Tibial artery (tissue), 4 donors: ENCODE measurements at places on chromosomes 11 and 22.

- no peaks in the 10 kb centered on the region for H3K27me3 ChIP-seq
- no peak overlapping the region for H3K27ac ChIP-seq
- H3K36me3 ChIP-seq = peaks cover 17% of the 10 kb centered on the region
- DNase-seq = no peak
Measured at GRCh38 chr11:111555255-111555654, 14.7 kb downstream of the LAYN start.

GRCh38 chr11:82975882-82976281 lies 74.3 kb downstream of the DDIAS start:
- H3K27me3 ChIP-seq = no peaks in the 10 kb centered on the region
- peak overlapping the region; percentile 1 for H3K27ac ChIP-seq
- no peak for DNase-seq
- no peaks in the 10 kb centered on the region for H3K4me1 ChIP-seq

GRCh38 chr11:100681064-100681502 lies 6.0 kb upstream of the ARHGAP42 start:
- no peaks in the 10 kb centered on the region for H3K36me3 ChIP-seq
- H3K27ac ChIP-seq = no peak overlapping the region
- H3K27me3 ChIP-seq = no peaks in the 10 kb centered on the region
- DNase-seq = no peak
- H3K4me1 ChIP-seq = peaks cover 16% of the 10 kb centered on the region
- H3K4me3 ChIP-seq = no peak overlapping the region

- peak; percentile 51 for DNase-seq
- H3K27me3 ChIP-seq = no peaks in the 10 kb centered on the region
- H3K27ac ChIP-seq = no peak overlapping the region
Measured at GRCh38 chr22:49364398-49364797, 463.3 kb downstream of the BRD1 start.

DNA sequence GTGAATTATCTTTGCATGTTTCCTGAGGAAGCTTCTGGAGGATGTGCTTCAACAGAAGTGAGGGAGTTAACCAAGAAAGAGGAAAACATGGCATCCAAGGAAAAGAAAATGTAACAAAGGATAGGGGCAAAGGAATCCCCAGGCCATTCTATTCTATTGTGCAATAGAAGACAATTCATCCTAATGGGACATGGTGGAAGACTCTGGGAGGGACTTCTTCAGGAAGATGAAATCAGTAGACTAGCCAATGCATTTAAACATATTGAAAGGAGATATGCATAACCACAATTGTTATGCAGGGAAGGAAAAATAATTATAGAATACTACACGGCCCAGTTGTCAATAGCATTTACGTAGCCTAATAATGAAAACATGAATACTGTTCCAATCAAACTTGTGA lies 55.7 kb downstream of the THAP12 start:
- H3K27ac ChIP-seq = no peak overlapping the region
- no peak for DNase-seq
- H3K27me3 ChIP-seq = peaks cover 26% of the 10 kb centered on the region
- no peak overlapping the region for H3K4me3 ChIP-seq

- no peaks in the 10 kb centered on the region for H3K4me1 ChIP-seq
- H3K27me3 ChIP-seq = no peaks in the 10 kb centered on the region
- no peaks in the 10 kb centered on the region for H3K36me3 ChIP-seq
- no peak overlapping the region for H3K27ac ChIP-seq
- H3K4me3 ChIP-seq = no peak overlapping the region
Measured at GRCh38 chr11:80136991-80137390, 696.2 kb upstream of the TENM4 start.

- H3K4me3 ChIP-seq = peak within 1 kb of the TSS; percentile 81
- DNase-seq = peak; percentile 83
- peaks cover 16% of the 10 kb centered on the region for H3K36me3 ChIP-seq
- H3K27ac ChIP-seq = peak within 1 kb of the TSS; percentile 17
- H3K27me3 ChIP-seq = no peaks in the 10 kb centered on the region
Measured at GRCh38 chr11:536841-537621, at the start of gene LRRC56. Gene LRRC56 (plus strand): TSS chr11:537527. CDS start chr11:540685, 3,158 bp downstream.

DNA sequence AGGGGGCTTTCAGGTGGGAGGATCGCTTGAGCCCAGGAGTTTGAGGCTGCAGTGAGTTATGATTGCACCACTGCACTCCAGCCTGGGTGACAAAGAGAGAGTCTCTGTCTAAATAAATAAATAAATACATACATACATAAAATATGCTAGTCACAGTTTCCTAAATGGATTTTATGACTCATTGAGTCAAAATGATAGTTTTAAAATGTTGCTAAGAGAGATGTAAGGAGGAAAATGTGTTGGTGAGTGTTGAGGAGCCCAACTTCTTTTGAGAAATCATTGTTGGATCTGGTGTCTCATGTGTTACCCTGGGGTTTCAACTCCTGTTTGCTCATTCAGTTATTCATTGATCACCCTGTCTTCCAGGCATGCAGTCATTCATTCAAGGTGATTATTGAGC lies 21.0 kb downstream of the PARVB start:
- no peak overlapping the region for H3K27ac ChIP-seq
- no peaks in the 10 kb centered on the region for H3K27me3 ChIP-seq
- H3K36me3 ChIP-seq = no peaks in the 10 kb centered on the region
- DNase-seq = no peak
- H3K4me3 ChIP-seq = no peak overlapping the region

GRCh38 chr22:24138649-24139420 lies 42.5 kb upstream of the SUSD2 start:
- H3K27ac ChIP-seq = peak overlapping the region; percentile 48
- no peak overlapping the region for H3K4me3 ChIP-seq
- H3K4me1 ChIP-seq = peaks cover 6% of the 10 kb centered on the region

DNA sequence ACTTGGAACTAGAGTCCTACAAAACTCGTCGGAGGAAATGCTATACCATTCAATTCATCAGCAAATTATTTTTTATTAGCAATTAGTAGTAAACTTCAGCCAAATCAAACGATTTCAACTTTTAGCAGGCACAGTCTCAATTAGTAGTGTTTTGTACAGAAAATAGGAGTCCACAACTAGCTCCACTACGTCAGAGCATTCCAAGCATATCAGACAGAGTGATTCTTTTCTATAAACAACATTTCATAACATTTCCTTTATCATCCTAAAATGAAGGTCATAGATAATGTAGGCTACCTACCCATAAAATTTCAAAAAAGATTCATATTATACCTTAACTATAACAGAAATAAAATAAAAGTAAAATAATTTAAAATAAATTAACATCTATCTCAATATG lies 169.9 kb downstream of the KIF18A start:
- no peak overlapping the region for H3K4me3 ChIP-seq
- H3K27ac ChIP-seq = no peak overlapping the region
- H3K36me3 ChIP-seq = no peaks in the 10 kb centered on the region
- H3K27me3 ChIP-seq = no peaks in the 10 kb centered on the region
- no peaks in the 10 kb centered on the region for H3K4me1 ChIP-seq
- no peak for DNase-seq

DNA sequence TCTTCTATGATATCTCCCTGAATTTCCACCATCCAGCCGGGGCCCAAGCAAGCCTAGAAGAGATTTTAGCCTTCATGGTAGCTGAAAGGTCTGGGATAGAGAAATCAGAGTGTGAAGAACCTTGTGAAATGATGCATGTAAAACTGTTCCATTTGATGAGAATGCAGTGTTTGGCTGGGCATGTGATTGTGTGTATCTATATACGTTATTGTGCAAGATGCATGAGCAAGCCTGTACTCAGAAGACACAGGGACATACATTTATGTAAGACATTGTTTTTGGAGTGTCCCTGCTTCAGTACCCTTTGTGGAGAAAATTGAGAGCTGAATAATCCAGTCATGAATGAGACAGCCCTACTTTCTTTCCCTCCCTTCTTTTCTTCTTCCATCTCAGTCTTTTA lies 15.2 kb upstream of the OR52K2 start:
- no peaks in the 10 kb centered on the region for H3K4me1 ChIP-seq
- H3K4me3 ChIP-seq = no peak overlapping the region
- no peaks in the 10 kb centered on the region for H3K27me3 ChIP-seq
- H3K27ac ChIP-seq = no peak overlapping the region
- DNase-seq = no peak

DNA sequence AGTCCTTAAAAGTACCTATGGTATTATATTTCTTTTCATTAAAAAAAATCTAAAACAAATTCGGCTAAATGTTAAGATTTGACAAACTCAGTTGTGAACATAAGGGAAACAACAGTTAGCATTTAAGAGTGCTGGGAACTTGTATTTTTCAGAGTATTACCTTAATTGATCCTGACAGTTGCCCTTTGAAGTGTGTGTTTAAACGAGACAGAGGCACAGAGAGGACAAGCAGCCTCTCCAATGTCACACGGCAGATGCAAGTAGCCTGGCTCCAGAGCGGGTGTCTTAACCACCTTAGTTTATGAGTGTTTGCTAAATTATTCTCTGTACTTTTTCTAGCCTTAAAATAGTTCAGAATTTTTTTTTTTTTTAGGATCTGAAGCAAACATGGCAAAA lies 80.9 kb downstream of the TIMP3 start:
- H3K36me3 ChIP-seq = no peaks in the 10 kb centered on the region
- no peak for DNase-seq
- peaks cover 4% of the 10 kb centered on the region for H3K4me1 ChIP-seq
- peaks cover 10% of the 10 kb centered on the region for H3K27me3 ChIP-seq

- H3K27me3 ChIP-seq = peaks cover 61% of the 10 kb centered on the region
- no peaks in the 10 kb centered on the region for H3K36me3 ChIP-seq
- no peaks in the 10 kb centered on the region for H3K4me1 ChIP-seq
- no peak overlapping the region for H3K4me3 ChIP-seq
Measured at GRCh38 chr22:36870250-36870649, 9.4 kb downstream of the NCF4 start.

DNA sequence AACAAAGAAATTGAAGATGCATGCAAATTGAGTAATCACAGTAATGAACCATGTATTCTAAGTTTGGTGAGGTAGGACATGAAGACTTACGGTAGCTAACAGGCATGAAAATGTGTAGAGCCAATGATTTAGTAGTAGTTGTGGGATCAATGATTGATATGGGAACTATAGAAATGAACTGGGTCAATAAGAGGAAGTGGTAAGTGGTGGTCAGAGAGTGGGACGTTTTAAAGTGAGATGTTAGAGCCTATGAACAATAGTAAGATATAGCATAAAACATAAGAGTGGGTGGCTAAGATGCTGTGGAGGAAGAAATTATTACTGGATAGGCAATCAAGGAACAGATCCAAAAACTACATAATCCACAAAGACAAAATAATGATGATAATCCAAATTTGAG lies 45.0 kb downstream of the DLG2 start:
- no peaks in the 10 kb centered on the region for H3K27me3 ChIP-seq
- H3K27ac ChIP-seq = no peak overlapping the region
- no peak for DNase-seq
- H3K4me3 ChIP-seq = no peak overlapping the region
- peaks cover 8% of the 10 kb centered on the region for H3K36me3 ChIP-seq

GRCh38 chr22:26561756-26562417 lies 28.0 kb downstream of the TPST2 start:
- H3K27me3 ChIP-seq = no peaks in the 10 kb centered on the region
- H3K4me3 ChIP-seq = no peak overlapping the region
- no peak for DNase-seq
- no peak overlapping the region for H3K27ac ChIP-seq

- H3K27ac ChIP-seq = no peak overlapping the region
- H3K36me3 ChIP-seq = no peaks in the 10 kb centered on the region
- no peak for DNase-seq
Measured at GRCh38 chr11:127106938-127107337, 106.4 kb upstream of the KIRREL3 start.

DNA sequence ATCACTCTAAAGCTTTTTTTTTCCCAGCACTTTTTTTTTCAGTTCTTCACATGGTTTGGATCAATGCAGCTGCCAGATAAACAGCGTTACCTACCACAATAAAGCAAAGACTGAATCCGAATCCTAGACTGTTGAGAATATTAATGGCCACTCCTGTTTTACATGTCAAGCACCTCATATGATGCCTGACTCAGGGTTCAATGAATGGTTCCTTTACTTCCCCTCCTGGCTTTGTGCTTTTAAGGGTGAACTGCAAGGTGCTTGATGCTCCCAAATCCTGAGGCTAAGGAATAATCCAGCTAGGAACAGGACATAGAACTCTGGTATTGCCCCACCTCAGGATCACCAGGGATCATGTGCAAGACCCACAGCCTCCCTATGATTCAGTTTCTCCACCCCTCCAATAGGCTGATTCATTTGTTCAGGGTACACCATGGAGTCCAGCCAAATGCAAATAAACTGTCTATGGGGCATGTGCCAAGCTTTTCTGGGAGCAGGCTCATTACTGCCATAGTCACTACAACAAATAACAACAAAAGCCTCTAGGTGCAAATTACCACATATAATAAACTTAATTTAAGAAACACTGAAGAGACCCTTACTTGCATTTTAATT lies 104.3 kb downstream of the GAB2 start:
- H3K36me3 ChIP-seq = no peaks in the 10 kb centered on the region
- no peak for DNase-seq
- H3K27me3 ChIP-seq = no peaks in the 10 kb centered on the region
- no peak overlapping the region for H3K4me3 ChIP-seq
- peaks cover 22% of the 10 kb centered on the region for H3K4me1 ChIP-seq

- H3K4me1 ChIP-seq = peaks cover 73% of the 10 kb centered on the region
- H3K36me3 ChIP-seq = peaks cover 14% of the 10 kb centered on the region
- H3K4me3 ChIP-seq = peak overlapping the region; percentile 62
- peak; percentile 98 for DNase-seq
- H3K27me3 ChIP-seq = no peaks in the 10 kb centered on the region
- peak overlapping the region; percentile 87 for H3K27ac ChIP-seq
Measured at GRCh38 chr11:118621071-118621783, 13.8 kb downstream of the PHLDB1 start.

GRCh38 chr11:3860375-3860774 lies 4.9 kb downstream of the STIM1 start:
- H3K4me1 ChIP-seq = no peaks in the 10 kb centered on the region
- no peak overlapping the region for H3K4me3 ChIP-seq
- H3K27me3 ChIP-seq = no peaks in the 10 kb centered on the region
- no peak for DNase-seq
- H3K36me3 ChIP-seq = no peaks in the 10 kb centered on the region

DNA sequence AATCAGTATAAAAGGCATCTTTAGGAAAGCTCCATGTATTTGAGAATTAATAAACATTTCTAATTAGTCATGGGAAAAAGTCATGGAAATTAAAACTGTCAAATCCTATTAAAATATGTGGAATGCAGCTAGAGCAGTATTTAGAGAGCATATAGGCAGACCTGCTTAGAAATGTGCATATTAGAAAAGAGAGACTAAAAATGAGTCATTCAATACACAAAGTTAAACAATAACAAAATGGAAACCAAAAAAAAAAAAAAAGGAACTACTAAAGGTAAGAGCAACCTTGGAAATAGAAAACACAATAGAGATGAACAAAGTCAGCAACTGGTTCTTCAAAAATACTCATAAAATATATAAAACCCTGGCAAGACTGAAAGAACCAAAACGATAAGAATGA lies 59.7 kb upstream of the RASSF10 start:
- no peak overlapping the region for H3K27ac ChIP-seq
- no peak overlapping the region for H3K4me3 ChIP-seq
- no peaks in the 10 kb centered on the region for H3K27me3 ChIP-seq
- H3K36me3 ChIP-seq = no peaks in the 10 kb centered on the region
- no peaks in the 10 kb centered on the region for H3K4me1 ChIP-seq
- DNase-seq = no peak

GRCh38 chr11:2685566-2686359 lies 14.0 kb downstream of the KCNQ1OT1 start:
- no peaks in the 10 kb centered on the region for H3K27me3 ChIP-seq
- no peaks in the 10 kb centered on the region for H3K36me3 ChIP-seq
- no peak overlapping the region for H3K27ac ChIP-seq
- DNase-seq = peak; percentile 31
- no peak overlapping the region for H3K4me3 ChIP-seq

- no peak for DNase-seq
- peaks cover 96% of the 10 kb centered on the region for H3K36me3 ChIP-seq
- no peak overlapping the region for H3K4me3 ChIP-seq
- H3K4me1 ChIP-seq = no peaks in the 10 kb centered on the region
Measured at GRCh38 chr11:43327987-43328386, 16.2 kb downstream of the API5 start.
